ENCODE measurements at places on chromosomes 1 and 21.

GRCh38 chr1:30286988-30287839 lies 436.2 kb downstream of the MATN1 start:
- no peak for DNase-seq
- H3K27me3 ChIP-seq: peaks cover 33% of the 10 kb centered on the region
- peaks cover 3% of the 10 kb centered on the region for H3K36me3 ChIP-seq
- peaks cover 9% of the 10 kb centered on the region for H3K4me1 ChIP-seq

GRCh38 chr1:97989094-97989680 lies 68.4 kb upstream of the DPYD start:
- no peak for DNase-seq
- no peak overlapping the region for H3K27ac ChIP-seq
- no peaks in the 10 kb centered on the region for H3K36me3 ChIP-seq
- peaks cover 14% of the 10 kb centered on the region for H3K27me3 ChIP-seq
- H3K4me3 ChIP-seq: no peak overlapping the region

- no peak overlapping the region for H3K4me3 ChIP-seq
- peak overlapping the region; percentile 76 for H3K27ac ChIP-seq
- peaks cover 37% of the 10 kb centered on the region for H3K27me3 ChIP-seq
- H3K36me3 ChIP-seq: peaks cover 2% of the 10 kb centered on the region
- peaks cover 25% of the 10 kb centered on the region for H3K4me1 ChIP-seq
Measured at GRCh38 chr1:23453455-23454000, 29.0 kb upstream of the TCEA3 start.

- DNase-seq: no peak
- no peaks in the 10 kb centered on the region for H3K4me1 ChIP-seq
- peaks cover 35% of the 10 kb centered on the region for H3K27me3 ChIP-seq
- H3K4me3 ChIP-seq: no peak overlapping the region
- H3K27ac ChIP-seq: no peak overlapping the region
- peaks cover 4% of the 10 kb centered on the region for H3K36me3 ChIP-seq
Measured at GRCh38 chr21:32868631-32869454, 97.3 kb upstream of the PAXBP1 start.

DNA sequence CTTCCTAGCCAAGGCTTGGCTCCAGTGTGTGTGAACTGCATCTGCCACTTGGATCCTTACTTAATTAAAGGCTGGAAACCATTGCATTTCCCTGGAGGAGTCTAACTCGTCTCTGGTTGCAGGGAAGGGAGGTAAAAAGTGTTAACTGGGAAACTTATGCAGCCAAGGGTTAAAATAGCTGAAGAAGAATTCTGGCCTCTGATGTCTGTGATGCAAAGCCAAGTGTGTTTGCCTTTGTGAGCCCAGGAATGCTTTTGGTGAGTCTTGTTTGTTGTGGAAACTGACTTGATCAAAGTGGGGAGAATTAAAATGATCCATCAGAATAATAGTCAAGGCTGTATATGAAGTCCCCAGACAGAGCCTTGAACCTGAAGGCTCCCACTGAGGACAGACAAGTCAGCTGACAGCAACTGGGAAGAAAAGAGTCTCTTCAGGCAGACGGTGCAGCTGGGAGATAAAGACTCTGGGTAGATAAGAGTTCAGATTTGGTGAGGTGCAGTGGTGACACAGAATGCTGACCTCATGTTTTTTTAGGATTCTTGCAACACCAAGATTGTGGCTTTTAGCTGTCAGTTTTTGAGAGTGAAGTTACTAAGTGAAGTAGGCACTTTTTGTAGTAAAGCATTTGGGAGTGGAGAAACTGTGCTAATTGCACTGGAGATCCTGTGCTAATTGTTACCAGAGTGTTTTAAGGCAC lies 59.5 kb upstream of the WLS start:
- no peak overlapping the region for H3K27ac ChIP-seq
- H3K4me1 ChIP-seq: no peaks in the 10 kb centered on the region
- no peaks in the 10 kb centered on the region for H3K27me3 ChIP-seq
- H3K36me3 ChIP-seq: no peaks in the 10 kb centered on the region

DNA sequence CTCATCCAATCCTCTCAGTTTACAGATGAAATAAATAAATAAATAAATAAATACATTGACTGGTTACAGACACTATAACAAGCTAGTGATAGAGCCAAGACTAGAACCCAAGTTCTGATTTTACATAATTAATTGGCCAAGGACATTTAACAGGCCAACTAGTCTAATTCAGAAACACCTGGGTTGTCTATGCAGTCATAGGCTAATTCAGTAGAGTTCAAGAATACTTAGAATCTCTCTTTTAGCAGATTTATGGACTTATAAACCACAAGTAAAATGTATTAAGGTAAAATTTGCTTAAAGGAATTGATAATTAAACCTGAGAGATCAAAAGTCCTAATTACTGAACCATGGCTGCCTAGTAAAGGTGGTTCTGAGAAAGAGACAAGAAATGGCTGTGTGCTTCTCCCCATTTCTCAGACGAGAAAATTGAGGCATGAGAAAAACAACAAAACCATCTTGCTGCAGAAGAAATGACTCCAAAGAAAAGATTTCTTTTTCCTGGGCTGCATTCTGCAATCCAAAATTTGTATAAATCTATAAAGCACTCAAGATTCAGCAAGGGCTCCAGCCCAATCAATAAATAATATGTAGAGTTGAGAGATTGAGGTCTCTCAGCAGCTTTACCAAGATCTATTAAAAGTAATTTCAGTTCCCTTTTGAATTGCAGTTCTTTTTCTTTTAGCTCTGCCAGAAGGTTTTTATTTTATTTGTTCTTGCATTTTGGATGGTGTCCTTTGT lies 98.3 kb downstream of the DUSP10 start:
- no peak overlapping the region for H3K27ac ChIP-seq
- H3K36me3 ChIP-seq: no peaks in the 10 kb centered on the region
- no peak overlapping the region for H3K4me3 ChIP-seq

GRCh38 chr21:28099001-28099705 lies 893.5 kb downstream of the LTN1 start:
- DNase-seq: no peak
- H3K27me3 ChIP-seq: peaks cover 4% of the 10 kb centered on the region
- no peaks in the 10 kb centered on the region for H3K36me3 ChIP-seq
- H3K4me3 ChIP-seq: no peak overlapping the region
- no peak overlapping the region for H3K27ac ChIP-seq

GRCh38 chr1:210464519-210465039 lies 135.9 kb downstream of the HHAT start:
- no peak overlapping the region for H3K27ac ChIP-seq
- H3K4me3 ChIP-seq: peak overlapping the region; percentile 31
- DNase-seq: no peak
- H3K4me1 ChIP-seq: peaks cover 8% of the 10 kb centered on the region
- peaks cover 3% of the 10 kb centered on the region for H3K36me3 ChIP-seq

- H3K4me1 ChIP-seq: no peaks in the 10 kb centered on the region
- DNase-seq: no peak
- H3K27ac ChIP-seq: peak overlapping the region; percentile 57
- H3K36me3 ChIP-seq: no peaks in the 10 kb centered on the region
- no peak overlapping the region for H3K4me3 ChIP-seq
Measured at GRCh38 chr1:114620419-114620818, 39.0 kb upstream of the BCAS2 start.

GRCh38 chr21:41121785-41122415 lies 46.1 kb upstream of the BACE2 start:
- no peak for DNase-seq
- H3K36me3 ChIP-seq: no peaks in the 10 kb centered on the region
- H3K4me3 ChIP-seq: no peak overlapping the region
- H3K4me1 ChIP-seq: no peaks in the 10 kb centered on the region

DNA sequence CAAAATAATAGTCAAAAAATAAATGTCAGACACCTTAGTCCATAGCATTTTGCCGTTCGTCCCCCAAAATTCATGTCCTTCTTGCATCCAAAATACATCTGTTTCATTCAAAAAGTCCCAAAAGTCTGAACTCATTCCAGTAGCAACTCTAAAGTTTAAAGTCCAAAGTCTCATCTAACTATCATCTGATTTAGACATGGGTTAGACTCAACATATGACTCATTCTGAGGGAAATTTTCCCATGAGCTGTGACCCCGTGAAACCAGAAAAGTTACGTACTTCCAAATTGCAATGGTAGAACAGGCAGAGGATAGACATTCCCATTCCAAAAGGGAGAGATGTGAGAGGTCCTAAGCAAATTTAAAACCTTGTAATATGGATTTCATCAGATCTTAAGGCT lies 48.6 kb upstream of the CACHD1 start:
- H3K27ac ChIP-seq: no peak overlapping the region
- H3K4me1 ChIP-seq: no peaks in the 10 kb centered on the region
- no peaks in the 10 kb centered on the region for H3K27me3 ChIP-seq
- no peak overlapping the region for H3K4me3 ChIP-seq
- no peak for DNase-seq
- H3K36me3 ChIP-seq: no peaks in the 10 kb centered on the region

- no peak overlapping the region for H3K27ac ChIP-seq
- H3K36me3 ChIP-seq: peaks cover 9% of the 10 kb centered on the region
- no peaks in the 10 kb centered on the region for H3K27me3 ChIP-seq
- H3K4me3 ChIP-seq: no peak overlapping the region
Measured at GRCh38 chr1:243514927-243515326, 259.1 kb downstream of the SDCCAG8 start.

- H3K4me3 ChIP-seq: peak overlapping the region; percentile 98
- no peaks in the 10 kb centered on the region for H3K27me3 ChIP-seq
- H3K36me3 ChIP-seq: peaks cover 2% of the 10 kb centered on the region
- peaks cover 50% of the 10 kb centered on the region for H3K4me1 ChIP-seq
Measured at GRCh38 chr1:151837884-151838221, 1.8 kb downstream of the C2CD4D start.

DNA sequence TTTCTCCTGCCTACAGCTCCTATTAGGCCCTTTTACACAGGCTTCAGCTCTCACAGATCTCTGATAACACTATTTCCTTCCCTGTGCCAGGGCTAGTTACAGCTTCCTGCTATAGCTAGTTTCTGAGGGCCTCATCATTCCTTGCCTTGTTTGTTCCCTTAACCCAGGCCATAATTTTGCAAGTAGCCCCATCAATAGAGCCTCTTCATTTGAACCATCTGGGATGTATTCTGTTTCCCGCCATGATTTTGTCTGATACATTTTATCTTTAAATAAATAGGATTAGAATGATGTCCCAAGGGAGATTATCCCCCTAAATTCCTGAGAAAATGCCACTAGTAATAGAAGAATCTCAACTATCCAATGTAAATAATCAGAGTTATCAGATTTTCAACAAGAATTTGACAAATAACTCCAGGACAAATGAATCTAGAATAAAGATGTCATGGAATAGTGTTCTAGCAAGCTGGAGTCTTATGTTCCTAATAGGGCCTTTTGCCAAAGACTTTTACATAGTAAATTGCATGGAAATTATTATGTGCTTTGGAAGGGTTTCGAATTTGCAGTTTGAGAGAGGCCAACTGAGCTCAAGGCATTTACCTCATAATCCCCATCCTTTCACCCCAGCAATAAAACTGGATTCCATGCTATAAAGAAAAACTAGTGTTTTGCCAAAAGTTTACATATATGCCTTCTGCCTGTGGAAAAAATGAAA lies 16.1 kb downstream of the IFT25 start:
- H3K27ac ChIP-seq: peak overlapping the region; percentile 37
- H3K4me3 ChIP-seq: no peak overlapping the region
- DNase-seq: no peak
- peaks cover 5% of the 10 kb centered on the region for H3K4me1 ChIP-seq
- peaks cover 7% of the 10 kb centered on the region for H3K36me3 ChIP-seq

GRCh38 chr1:230174471-230175162 lies 107.6 kb downstream of the GALNT2 start:
- H3K36me3 ChIP-seq: peaks cover 7% of the 10 kb centered on the region
- H3K27ac ChIP-seq: no peak overlapping the region
- H3K27me3 ChIP-seq: no peaks in the 10 kb centered on the region
- DNase-seq: no peak
- no peak overlapping the region for H3K4me3 ChIP-seq
- H3K4me1 ChIP-seq: peaks cover 24% of the 10 kb centered on the region

DNA sequence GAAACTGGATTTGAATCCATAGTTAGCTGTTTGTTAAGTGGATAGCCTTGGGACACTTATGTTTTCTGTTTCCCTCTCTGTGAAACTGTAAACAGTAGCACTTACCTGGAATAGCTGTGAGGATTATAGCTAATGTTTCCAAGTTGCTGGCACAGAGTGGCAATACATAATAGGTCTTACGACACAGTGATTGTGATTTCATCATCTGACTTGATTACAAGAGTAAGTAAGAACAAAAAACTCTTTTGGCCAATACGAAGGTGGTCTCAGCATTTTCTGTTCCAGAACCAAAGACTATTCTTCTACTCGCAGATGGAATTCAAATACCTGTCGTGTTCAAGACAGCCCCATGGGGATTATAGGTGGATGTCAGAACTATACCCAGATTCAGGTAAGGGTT lies 2.1 kb downstream of the C8B start:
- H3K36me3 ChIP-seq: no peaks in the 10 kb centered on the region
- no peaks in the 10 kb centered on the region for H3K4me1 ChIP-seq
- H3K27ac ChIP-seq: no peak overlapping the region
- H3K27me3 ChIP-seq: peaks cover 19% of the 10 kb centered on the region

DNA sequence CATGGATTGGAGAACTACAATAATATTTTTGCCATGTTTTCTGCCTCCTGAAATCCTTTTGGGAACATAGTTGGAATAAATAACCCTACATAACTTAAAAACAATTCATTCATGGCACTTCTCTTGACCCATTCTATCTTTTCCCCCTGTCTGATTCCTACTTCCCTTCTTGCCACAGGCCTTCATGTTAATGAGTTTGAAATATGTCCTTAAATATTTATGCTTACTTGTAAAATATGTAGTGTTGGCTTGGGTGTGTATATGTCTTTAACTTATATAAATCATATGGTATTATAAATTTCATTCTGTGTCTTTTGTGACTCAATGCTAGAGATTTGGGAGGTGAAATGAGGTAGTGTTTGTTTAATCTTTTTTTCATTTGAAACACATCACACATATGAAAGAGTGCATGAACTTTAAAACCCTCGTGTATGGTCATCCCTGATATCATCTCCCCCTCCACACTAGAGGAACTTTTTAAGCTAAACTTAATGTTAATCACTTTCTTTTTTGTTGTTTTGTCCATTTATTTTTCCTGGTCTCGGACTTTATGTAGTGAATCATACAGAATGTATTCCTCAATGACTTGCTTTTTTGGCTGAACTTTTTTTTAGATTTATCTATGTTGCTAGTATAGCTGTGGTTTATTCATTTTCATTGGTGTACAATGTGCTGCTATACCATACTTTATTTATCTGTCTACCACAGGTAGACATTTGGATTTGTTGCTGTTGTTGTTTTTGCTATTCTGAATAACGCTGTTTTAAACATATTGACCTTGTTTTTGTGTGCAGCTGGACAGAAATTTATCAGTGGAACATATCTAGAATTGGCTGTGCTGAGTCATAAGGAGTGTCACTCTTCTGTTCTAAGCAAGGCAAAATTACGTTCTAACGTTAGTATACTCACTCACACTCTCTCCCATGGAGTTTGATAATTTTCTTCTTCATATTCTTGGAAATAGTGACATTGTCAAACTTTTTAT lies 441.6 kb downstream of the PLPP3 start:
- no peak overlapping the region for H3K27ac ChIP-seq
- no peak overlapping the region for H3K4me3 ChIP-seq
- no peaks in the 10 kb centered on the region for H3K36me3 ChIP-seq
- no peak for DNase-seq

DNA sequence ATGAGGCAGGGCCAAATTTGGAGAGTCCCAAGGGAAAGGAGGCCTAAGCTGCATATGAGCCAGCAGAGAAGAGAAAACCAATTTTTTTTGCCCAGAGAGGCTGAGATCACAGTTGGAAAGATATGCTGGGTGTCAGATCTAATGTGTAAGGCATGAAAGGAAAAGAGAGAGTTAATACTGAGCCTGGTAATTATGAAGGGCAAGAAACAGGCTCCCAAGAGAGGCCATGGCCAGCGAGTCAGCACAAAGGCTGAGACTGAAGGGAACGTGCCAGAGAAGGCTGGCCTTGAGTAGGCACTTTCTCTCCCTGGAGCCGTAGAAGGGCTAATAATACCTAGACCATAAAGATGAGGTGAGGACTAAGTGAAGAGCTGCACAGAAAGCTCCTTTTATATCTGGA lies 31.8 kb upstream of the BEND5 start:
- no peak overlapping the region for H3K4me3 ChIP-seq
- H3K27me3 ChIP-seq: no peaks in the 10 kb centered on the region
- H3K4me1 ChIP-seq: no peaks in the 10 kb centered on the region
- H3K36me3 ChIP-seq: no peaks in the 10 kb centered on the region

All from T-helper 17 cell (primary cell).